Trophoblast cell (in vitro differentiated cells and primary cell): ENCODE measurements at places on chromosomes 6 and 20.

DNA sequence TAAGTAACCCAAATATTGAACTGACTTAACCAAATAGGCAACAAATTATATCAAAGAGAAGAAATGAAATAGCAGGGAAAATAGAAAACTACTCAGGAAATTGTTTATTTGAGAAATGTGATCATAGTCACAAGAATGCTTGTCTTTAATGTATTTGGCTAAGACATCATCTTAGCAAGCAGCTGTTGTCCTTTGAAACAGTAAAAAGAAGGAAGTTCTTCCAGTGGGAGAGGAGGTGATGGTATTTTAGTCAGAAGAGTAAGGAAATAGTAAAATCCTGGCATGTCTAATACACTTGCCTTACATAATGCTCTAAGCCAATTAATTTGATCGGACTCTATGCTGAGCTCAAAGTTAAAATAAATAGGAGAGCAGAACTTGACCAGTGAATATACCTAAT lies 126.5 kb downstream of the EPM2A start:
- H3K4me1 ChIP-seq: no peaks in the 10 kb centered on the region
- H3K36me3 ChIP-seq: no peaks in the 10 kb centered on the region
- H3K27me3 ChIP-seq: no peaks in the 10 kb centered on the region
- H3K4me3 ChIP-seq: no peak overlapping the region

- H3K4me3 ChIP-seq: no peak overlapping the region
- H3K4me1 ChIP-seq: no peaks in the 10 kb centered on the region
- H3K36me3 ChIP-seq: no peaks in the 10 kb centered on the region
Observed at GRCh38 chr20:24148372-24148771, 159.8 kb upstream of the GGTLC1 start.

DNA sequence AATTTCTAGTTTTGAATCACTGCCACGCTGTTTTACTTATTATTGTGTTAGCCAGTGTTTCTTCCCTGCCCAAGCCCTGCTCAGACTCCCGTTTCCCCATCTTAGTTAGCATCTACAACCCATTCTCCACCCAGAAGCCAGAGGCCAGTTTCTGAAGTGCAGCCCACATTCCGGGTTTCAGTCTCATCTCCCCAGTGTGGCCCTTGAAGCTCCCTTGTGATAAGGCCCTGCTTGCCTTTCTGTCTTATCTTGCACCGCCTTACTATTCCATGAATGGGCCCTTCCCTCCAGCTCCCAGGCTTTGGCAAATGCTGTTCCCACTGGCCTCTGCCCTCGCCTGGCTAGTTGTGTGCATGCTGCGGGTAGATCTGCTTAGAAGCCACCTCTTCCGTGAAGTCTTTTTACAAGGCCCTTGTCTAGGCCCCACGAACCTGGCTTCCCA lies 41.1 kb downstream of the TOX2 start:
- H3K4me3 ChIP-seq: no peak overlapping the region
- no peak overlapping the region for H3K27ac ChIP-seq
- DNase-seq: no peak
- H3K36me3 ChIP-seq: no peaks in the 10 kb centered on the region

- H3K27ac ChIP-seq: no peak overlapping the region
- no peaks in the 10 kb centered on the region for H3K36me3 ChIP-seq
- no peaks in the 10 kb centered on the region for H3K4me1 ChIP-seq
- DNase-seq: no peak
- H3K4me3 ChIP-seq: no peak overlapping the region
Observed at GRCh38 chr6:11865680-11866300, 87.2 kb upstream of the ADTRP start.

GRCh38 chr6:69584913-69585729 lies 211.7 kb downstream of the LMBRD1 start:
- peak overlapping the region; percentile 95 for H3K27ac ChIP-seq
- peaks cover 4% of the 10 kb centered on the region for H3K4me1 ChIP-seq
- H3K27me3 ChIP-seq: no peaks in the 10 kb centered on the region
- H3K4me3 ChIP-seq: no peak overlapping the region

GRCh38 chr6:35633579-35634089 lies 55.1 kb downstream of the FKBP5 start:
- H3K4me1 ChIP-seq: no peaks in the 10 kb centered on the region
- H3K27me3 ChIP-seq: no peaks in the 10 kb centered on the region
- DNase-seq: no peak
- H3K27ac ChIP-seq: no peak overlapping the region
- no peak overlapping the region for H3K4me3 ChIP-seq
- no peaks in the 10 kb centered on the region for H3K36me3 ChIP-seq

GRCh38 chr6:36285187-36285671 lies 15.4 kb downstream of the PNPLA1 start:
- no peak for DNase-seq
- H3K27me3 ChIP-seq: no peaks in the 10 kb centered on the region
- no peaks in the 10 kb centered on the region for H3K36me3 ChIP-seq
- no peak overlapping the region for H3K4me3 ChIP-seq
- H3K4me1 ChIP-seq: peaks cover 11% of the 10 kb centered on the region

DNA sequence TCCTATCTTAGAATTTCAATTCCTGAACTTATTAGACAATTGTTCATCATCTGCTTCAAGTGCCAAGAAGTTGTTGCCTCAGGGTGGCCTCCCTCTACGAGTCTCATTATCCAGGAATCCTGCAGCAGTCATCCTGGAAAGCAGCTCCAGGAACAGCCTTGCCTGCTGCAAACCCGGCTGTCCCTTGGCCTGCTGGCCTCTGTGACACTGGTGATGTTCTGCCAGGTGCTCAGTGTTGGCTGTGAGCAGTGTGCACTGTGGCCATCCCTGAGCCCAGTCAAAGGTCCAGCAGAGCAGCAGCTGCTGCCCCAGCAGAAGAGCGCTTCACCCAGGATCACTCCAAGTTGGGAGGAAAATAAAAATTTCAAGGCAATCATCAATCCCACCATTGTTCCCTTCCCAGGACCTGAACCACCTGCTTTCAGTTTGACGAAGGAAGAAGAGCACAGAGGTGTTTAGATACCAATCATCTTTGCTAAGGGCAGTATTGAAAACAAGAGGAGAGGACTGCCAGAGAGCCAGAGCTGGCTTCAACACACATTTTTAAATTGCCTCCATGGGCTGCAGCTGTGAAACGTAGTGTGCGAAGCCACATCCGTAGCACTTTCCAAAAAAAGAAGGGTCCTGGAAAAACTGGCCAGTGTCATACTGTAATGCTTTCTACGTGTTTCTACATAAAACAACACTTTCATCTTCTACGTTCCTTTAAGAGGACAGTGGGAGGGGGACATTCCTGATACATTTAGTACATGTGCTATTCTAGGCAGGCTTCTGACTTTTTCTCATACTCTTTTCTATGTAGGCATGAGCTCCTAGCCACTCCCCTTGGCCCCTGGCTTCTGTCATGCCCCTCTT lies 7.2 kb upstream of the FAM50B start:
- DNase-seq: peak; percentile 98
- H3K36me3 ChIP-seq: no peaks in the 10 kb centered on the region
- H3K27me3 ChIP-seq: no peaks in the 10 kb centered on the region
- no peak overlapping the region for H3K27ac ChIP-seq
- H3K4me1 ChIP-seq: no peaks in the 10 kb centered on the region

DNA sequence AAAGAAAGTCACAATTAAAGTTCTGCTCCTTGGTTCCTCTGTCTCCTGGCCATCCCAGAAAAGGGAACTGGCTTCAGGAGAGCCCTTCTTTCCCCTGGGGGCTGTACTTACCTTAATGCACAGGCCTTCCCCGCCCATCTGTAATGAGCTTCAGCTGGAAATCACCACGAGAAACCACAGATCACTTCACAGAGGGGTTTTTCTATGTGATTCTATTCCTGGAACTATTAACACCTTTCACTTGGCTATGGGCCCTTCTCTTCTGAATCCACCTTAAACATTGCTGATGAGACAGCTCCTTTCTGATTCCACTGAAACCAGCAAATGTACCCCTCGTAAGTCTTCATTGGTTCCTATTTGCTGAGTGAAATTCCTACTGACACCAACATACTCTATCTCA lies 80.7 kb downstream of the FOXF2 start:
- H3K4me3 ChIP-seq: no peak overlapping the region
- no peak overlapping the region for H3K27ac ChIP-seq
- DNase-seq: no peak
- no peaks in the 10 kb centered on the region for H3K36me3 ChIP-seq
- peaks cover 5% of the 10 kb centered on the region for H3K4me1 ChIP-seq

GRCh38 chr6:2259002-2259494 lies 13.6 kb upstream of the GMDS start:
- no peak overlapping the region for H3K4me3 ChIP-seq
- H3K4me1 ChIP-seq: no peaks in the 10 kb centered on the region
- H3K27ac ChIP-seq: no peak overlapping the region
- no peak for DNase-seq
- H3K27me3 ChIP-seq: no peaks in the 10 kb centered on the region

- no peaks in the 10 kb centered on the region for H3K36me3 ChIP-seq
- no peak overlapping the region for H3K27ac ChIP-seq
- no peaks in the 10 kb centered on the region for H3K4me1 ChIP-seq
- DNase-seq: peak; percentile 64
- H3K27me3 ChIP-seq: no peaks in the 10 kb centered on the region
- H3K4me3 ChIP-seq: no peak overlapping the region
Observed at GRCh38 chr6:5379647-5380242, 118.4 kb downstream of the FARS2 start.

- no peak for DNase-seq
- H3K36me3 ChIP-seq: no peaks in the 10 kb centered on the region
- no peaks in the 10 kb centered on the region for H3K27me3 ChIP-seq
- peaks cover 2% of the 10 kb centered on the region for H3K4me1 ChIP-seq
- H3K27ac ChIP-seq: no peak overlapping the region
- no peak overlapping the region for H3K4me3 ChIP-seq
Observed at GRCh38 chr6:63525186-63525878, 46.9 kb upstream of the LOC128125822 start.

GRCh38 chr6:135173242-135173988 lies 7.7 kb upstream of the MYB start:
- no peak overlapping the region for H3K27ac ChIP-seq
- DNase-seq: no peak
- no peaks in the 10 kb centered on the region for H3K36me3 ChIP-seq
- H3K4me3 ChIP-seq: no peak overlapping the region

DNA sequence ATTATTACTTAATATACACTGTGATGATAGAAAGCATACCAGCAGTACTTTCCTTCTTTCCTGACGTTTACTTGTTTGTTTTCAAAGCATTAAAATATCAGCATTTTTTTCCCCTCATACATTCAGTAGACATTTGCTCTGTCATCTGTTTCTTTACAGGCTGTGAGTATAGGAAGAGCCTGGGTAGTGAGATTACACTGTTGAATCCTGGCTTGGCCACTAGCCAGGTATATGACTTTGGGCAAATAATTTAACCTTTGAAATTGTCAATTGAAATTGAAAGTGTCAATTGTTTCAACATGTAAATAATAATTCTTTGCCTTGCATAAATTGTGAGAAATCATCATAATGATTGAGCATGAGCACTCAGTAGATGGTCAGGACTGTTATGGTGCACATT lies 336.2 kb downstream of the CDKAL1 start:
- H3K36me3 ChIP-seq: no peaks in the 10 kb centered on the region
- H3K27ac ChIP-seq: no peak overlapping the region
- no peaks in the 10 kb centered on the region for H3K27me3 ChIP-seq

GRCh38 chr20:57142667-57143066 lies 123.8 kb downstream of the BMP7 start:
- H3K4me3 ChIP-seq: no peak overlapping the region
- no peaks in the 10 kb centered on the region for H3K27me3 ChIP-seq
- H3K36me3 ChIP-seq: no peaks in the 10 kb centered on the region
- no peaks in the 10 kb centered on the region for H3K4me1 ChIP-seq
- no peak overlapping the region for H3K27ac ChIP-seq

- H3K27ac ChIP-seq: peak overlapping the region; percentile 85
- DNase-seq: no peak
- no peak overlapping the region for H3K4me3 ChIP-seq
Observed at GRCh38 chr6:161417717-161418462, 144.0 kb upstream of the AGPAT4 start.

- H3K4me1 ChIP-seq: no peaks in the 10 kb centered on the region
- no peaks in the 10 kb centered on the region for H3K36me3 ChIP-seq
- H3K4me3 ChIP-seq: no peak overlapping the region
- H3K27me3 ChIP-seq: no peaks in the 10 kb centered on the region
Observed at GRCh38 chr6:49087369-49087768, 375.7 kb downstream of the MMUT start.

DNA sequence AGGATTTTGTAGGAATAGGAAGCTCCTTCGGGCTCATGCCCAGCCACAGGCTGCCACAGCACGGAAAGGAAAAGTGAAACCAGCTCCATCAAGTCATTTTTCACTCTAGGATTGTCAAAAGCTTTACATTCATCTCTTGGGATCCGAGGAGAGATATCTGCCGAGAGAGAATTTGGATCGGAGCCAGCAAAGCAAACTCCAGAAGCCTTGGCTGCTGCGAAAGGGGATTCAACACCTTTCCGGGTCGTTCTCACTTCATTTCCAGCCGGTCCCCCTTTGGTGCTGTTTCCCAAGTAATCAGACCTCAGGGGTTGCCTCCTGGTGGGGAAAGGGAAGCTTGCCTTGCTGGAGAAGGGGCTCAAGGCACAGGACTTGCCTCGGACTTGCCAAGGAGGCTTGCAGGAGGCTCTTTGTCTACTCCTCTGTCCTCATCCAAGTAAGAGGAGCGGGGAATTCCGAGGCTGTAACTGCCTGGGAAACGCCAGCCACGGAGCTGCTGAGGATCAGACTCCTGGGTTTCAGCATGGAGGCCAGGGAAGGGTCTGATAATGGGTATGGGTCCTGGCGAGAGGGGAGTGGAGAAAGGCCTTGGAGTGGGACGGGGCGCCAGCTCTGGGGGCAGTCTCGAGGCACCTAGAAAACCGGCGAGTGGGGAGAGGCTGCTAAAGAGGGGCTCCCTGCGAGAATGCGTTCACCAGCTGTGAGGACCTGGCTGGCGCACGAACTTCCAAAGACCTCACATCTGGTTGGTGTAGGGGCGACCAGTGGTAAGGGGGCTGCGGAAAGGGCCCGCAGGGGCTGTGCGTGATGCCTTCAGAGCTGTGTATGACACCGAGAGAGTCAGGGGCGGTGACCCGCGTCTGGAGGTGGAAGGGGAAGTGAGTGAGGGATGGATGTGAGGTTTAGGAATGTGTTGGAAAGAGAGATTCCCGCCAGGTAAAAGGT lies 702 bp downstream of the ETV7 start:
- peaks cover 3% of the 10 kb centered on the region for H3K4me1 ChIP-seq
- peak; percentile 60 for DNase-seq
- H3K36me3 ChIP-seq: no peaks in the 10 kb centered on the region
- H3K4me3 ChIP-seq: no peak overlapping the region
- no peak overlapping the region for H3K27ac ChIP-seq

DNA sequence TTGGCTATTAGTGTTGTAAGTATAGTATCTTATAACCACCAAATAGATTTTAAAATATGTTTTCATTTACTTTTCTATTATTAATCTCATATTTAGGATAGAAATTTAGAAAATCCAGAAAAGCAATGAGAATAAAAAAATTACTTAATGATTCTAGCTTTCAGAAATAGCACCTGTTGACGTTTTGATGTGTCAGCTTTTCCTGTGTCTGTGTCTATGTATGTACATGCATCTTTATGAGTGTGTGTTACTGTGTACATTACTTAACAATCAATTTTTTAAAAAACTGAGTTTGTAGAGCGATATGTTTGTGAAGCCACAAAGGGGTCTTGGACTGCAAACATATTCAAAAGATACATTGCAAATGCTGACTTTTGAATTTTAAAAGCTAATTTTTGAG lies 526.9 kb downstream of the BCKDHB start:
- no peak overlapping the region for H3K4me3 ChIP-seq
- H3K36me3 ChIP-seq: no peaks in the 10 kb centered on the region
- H3K27ac ChIP-seq: no peak overlapping the region
- DNase-seq: no peak
- no peaks in the 10 kb centered on the region for H3K27me3 ChIP-seq
